Heart left ventricle (tissue), 16 donors: ENCODE measurements at places on chromosomes 7 and 10. TPM values are rescaled to one million over a fixed set of nuclear protein-coding genes. Genes with fewer than 3 reads are reported as not detected.

Gene CALML3
- total RNA-seq = not detected

GRCh38 chr7:96426027-96426426 is 104.1 kb upstream of the SLC25A13 start:
- no peaks in the 10 kb centered on the region for H3K27me3 ChIP-seq
- H3K4me1 ChIP-seq = no peaks in the 10 kb centered on the region
- H3K36me3 ChIP-seq = no peaks in the 10 kb centered on the region
- no peak overlapping the region for H3K27ac ChIP-seq

DNA sequence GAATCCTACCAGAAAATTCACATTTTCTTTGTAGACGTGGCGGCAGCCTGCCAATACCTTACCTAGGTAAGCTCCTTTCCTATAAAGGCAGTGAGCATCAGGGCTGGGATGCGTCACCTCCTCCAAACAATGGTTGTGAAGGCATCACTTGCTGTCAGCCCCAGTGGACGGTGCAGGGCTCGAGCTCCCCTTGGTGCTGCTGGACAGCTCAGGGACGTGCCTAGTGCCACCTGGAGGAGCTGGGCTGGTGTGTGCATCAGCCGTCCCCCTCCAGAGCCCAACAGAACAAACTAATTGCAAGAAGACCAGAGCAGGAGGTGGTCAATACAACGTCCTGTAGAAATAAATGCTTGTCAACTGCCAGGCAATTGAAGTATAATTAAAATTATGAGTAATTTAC is 517.5 kb upstream of the FOXK1 start:
- no peak for DNase-seq
- no peaks in the 10 kb centered on the region for H3K36me3 ChIP-seq
- peaks cover 3% of the 10 kb centered on the region for H3K4me1 ChIP-seq
- H3K27me3 ChIP-seq = no peaks in the 10 kb centered on the region
- H3K27ac ChIP-seq = no peak overlapping the region

GRCh38 chr7:148318838-148319237 is 271.7 kb upstream of the C7orf33 start:
- no peak overlapping the region for H3K27ac ChIP-seq
- no peaks in the 10 kb centered on the region for H3K4me1 ChIP-seq
- DNase-seq = no peak
- no peaks in the 10 kb centered on the region for H3K27me3 ChIP-seq
- no peaks in the 10 kb centered on the region for H3K36me3 ChIP-seq
